ENCODE measurements at places on chromosomes 4 and X.

- DNase-seq: no peak
Observed at GRCh38 chr4:100881283-100881682, 363.5 kb upstream of the EMCN start.

DNA sequence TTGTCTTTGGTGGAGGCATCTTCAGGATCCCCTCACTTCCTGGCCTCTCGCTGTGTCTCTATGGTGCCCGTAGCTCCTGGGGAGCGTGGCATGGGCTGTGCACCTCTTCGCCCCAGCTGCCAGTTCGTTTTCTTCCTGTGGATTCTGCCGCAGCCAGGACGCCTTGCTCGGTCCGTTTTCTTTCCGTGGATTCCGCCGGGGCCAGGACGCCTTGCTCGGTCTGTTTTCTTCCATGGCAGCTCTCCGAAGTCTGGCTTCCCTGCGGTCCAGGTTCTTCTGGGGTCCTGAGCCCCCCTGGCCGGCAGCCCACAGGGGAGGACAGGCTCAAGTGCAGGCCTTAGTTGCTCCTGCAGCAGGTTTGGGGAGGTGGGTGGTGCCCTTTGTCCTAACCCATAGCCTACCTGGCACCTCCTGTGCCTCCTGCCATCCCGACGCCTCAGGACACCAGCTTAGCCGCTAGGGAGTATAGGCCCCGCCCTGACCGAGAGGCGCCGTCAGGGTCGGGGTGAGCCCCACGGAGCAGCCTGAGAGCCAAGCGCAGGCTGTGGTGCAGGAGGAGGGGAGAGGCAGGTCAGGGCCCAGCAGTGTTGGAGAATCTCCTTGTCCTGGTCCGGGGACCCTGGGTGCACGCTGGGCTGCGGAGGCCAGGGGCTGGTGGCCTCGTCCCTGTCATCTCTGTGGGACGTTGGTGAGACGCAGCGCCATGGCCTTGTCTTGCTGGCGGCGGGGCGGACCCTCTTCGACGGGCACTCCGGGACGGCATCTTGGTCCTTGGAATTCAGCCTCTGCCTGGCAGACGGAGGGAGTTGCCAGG is 27.1 kb downstream of the UVSSA start:
- DNase-seq: no peak

- no peak for DNase-seq
Observed at GRCh38 chr4:72446353-72447055, 122.5 kb downstream of the ADAMTS3 start.

DNA sequence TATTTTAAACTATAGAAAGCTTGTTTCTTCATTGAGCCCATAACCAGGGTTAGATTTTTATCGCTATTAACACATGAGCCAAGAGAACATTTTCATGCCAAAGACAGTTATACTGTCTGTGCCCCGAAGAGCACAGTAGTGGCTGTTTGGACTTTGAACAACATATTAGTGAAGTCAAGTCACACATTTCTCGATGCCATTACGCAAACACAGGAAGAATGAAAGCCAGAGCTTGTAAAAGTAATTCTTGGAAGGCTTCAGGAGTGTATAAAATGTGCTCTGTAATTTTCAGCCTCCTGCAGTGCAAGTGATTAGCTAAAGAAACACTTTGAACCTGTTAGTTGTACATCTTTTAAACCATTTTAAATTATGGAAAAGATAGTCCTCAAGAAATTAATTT is 590.7 kb upstream of the PITX2 start:
- DNase-seq: no peak

GRCh38 chrX:13029887-13030771 is 14.3 kb downstream of the FAM9C start:
- no peak for DNase-seq

DNA sequence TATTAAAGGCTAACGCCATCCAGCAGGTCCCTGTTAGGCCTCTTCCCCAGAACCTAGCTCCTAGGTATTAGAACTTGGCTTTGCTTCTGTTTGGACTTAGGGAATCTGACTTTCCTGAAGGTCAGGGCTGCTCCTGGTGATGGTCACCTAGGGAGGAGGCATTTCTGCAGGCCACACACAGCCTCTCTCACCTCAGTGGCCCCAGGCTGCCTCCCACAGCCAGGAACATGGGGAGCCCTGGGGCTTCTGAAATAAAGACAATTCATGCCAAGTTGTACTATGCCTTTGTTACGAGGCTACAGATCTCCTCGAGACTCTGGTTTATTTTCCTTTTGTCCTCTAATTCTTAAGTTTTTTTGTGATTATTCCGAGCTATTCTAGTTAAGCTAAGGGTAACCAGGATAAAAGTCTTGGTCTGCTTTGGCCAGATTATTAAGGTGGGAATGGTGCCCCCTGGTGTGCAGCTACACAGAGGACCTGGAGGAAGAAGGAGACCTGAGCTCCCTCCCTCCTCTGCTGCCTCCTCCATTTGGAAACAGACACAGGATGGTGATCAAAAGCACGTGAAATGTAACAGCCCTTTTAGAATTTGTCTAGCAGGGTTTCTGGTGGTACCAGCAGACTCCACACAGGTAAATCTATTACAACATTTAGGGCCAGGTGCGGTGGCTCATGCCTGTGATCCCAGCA is 131.0 kb downstream of the DCLK2 start:
- DNase-seq: no peak

DNA sequence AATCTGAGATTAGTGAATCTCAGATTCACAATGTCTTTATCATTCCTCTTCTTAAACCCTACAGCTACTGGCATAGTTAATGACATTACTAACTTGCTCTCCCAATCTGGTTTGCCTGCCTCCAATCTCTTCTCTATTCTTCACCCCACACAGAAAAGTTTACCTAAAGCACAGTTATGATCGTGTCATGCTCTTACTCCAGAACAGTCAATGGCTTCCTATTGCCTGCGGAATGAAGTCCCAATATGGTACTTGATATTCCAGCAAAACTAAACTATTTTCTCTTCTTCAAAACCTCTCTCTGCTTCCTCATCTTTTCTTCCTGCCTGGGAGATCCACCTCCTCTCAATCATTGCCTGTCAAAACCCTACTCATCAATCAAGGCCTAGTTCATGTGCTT is 3.4 kb upstream of the PRPS1 start:
- no peak for DNase-seq

DNA sequence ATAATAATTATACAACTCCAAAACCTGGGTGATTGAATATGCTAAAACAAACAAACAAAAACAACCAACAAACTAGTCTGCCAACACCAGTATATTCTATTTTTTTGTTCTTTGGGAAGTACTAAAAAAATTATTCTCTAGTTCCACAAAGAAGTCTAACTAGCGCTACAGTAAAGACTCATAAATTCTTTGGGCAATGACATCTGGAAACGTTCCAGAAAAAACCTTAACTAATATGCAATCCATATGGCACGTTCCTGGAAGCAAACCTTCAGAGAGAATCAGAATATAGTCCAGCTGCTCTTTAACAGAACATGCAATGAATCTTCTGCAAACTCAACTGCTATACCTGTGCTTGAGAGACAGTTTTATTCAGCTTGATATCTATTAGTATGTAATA is 500.1 kb downstream of the TRAM1L1 start:
- no peak for DNase-seq

DNA sequence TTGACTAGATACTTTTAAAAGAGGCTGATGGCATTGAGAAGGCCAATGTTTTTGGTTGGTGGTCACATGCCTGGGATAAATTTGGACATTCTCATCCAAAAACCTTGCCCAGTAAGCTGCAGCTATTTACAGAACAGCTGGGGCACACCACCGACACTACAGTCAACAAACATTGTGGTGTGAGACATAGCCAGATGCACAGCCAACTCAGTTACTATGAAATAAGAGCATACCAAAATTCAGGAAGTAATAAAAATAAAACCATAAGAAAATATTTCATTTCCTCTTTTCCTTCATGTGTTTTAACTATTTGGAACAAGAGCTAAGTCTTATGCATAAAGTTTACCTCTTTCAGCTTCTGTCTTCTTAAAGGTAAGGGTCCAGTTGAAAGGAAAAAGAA is 8.8 kb downstream of the PPM1K start:
- no peak for DNase-seq

- no peak for DNase-seq
Observed at GRCh38 chr4:94395562-94395961, 52.9 kb upstream of the HPGDS start.

DNA sequence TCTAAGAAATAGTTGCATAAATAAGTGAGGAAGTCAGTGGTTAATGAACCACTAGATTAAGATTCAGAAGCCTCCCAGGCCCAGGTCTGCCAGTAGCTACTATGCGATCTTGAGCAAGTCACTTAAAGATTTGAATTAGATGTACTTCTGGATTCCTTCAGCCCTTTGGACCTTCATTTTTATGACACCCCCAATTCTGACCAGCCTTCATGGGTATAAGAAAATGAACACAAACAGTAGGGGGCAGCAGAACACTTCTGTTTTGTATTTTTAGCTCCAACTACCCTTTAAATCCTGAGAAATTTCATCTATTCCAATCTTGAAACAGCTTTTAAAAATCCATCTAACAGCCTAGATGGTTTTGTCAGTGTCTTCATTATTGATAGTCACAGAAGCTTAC is 19.0 kb downstream of the TMEM47 start:
- no peak for DNase-seq

GRCh38 chrX:18946157-18946556 is 37.8 kb downstream of the PHKA2 start:
- DNase-seq: no peak

DNA sequence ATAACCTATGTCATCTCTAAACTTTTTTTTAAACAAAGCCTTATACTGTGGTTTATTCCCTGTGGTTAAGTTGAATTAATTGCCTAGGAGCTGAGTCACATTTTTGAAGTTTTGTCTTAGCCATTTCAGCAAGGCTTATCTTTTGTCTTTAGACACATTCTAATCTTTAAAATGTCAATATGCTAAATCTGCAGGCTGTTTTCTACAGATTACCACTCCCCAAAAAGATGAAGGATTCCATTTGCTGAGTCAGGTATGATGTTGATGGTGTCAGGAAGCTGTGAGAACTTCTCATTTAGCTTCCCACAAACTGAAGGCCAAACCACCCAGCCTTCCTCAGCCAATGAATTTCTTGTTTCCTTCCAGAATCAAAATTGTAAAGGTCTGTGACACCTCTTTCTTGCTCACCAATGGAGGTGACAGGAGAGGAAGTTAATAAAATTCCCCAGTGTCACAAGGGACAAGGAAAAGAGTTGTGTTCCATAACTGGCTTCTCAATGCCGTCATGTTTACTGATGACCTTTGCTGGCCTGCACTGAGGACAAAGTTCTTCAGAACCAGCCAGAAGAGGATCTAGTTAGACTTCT is 3.7 kb upstream of the CXCL6 start:
- DNase-seq: no peak

GRCh38 chr4:53281438-53281837 is 84.4 kb downstream of the SCFD2 start:
- DNase-seq: no peak

DNA sequence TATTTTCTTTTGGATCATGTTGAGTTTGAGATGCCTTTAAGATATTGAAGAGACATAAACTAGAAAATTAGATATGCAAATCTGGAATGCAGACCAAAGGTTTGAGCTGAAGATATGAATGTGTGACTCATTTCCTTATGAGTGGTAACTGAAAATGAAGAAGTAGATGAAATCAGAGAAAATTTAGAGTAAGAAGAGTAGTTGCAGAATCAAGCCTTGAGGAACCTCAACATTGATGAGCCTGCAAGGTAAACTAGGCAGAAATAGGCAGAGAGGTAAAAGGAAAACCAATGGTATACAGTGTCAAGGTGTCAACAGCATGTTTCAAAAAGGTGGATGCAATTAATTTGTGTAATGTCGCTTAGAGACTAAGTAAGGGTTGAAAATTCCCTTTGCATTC is 142.8 kb downstream of the MOSPD2 start:
- no peak for DNase-seq

GRCh38 chrX:24204958-24205357 is 55.4 kb downstream of the ZFX start:
- no peak for DNase-seq

GRCh38 chrX:56099271-56099670 is 132.9 kb upstream of the KLF8 start:
- no peak for DNase-seq

DNA sequence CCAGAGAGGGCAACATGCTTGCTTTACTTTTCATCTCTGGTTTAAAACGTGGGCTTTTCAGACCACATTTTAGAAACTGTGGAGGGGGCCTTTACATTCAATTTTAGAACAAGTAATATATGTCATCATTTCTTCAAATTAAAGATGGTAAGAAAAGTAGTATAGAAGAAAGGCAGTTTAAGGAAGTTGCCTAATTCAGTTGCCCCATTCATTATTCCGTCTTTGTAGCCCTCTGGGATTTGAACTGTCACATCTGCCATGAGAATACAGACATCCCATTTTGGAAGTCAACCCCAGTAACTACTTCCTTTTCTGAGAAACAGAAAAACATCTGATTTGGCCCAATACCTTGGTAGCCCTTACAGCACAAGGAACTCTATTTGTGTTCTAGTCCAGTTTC is 61.2 kb downstream of the PASD1 start:
- DNase-seq: no peak

DNA sequence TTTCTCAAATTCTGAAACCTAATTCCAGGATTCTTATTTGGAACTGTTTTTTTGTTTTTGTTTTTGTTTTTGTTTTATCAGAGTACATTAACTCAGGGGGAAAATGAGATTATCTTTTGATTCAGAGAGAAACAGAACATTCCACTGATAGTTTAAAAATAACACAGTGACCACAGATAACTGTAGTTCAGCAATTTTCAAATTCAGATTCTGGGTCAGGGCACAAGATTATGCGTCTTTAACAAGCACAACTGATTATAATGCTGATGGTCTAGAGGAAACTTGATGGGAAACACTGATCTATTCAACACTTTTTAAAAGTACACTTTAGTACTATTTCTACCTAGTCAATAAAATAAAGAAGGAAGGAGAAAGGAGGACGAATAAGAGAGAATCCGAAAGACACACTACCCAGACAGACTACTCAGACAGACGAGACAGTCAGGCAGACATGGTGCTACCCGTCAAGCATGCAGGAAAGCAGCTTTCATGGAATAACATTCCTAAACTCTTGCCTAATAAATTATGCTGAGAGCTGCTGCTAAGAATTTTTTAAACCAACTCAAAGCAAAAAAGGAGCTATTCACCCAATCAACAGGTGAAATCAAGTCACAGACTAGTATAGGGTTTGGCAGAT is 59.0 kb downstream of the APBB2 start:
- no peak for DNase-seq

- DNase-seq: no peak
Observed at GRCh38 chrX:109954333-109954732, 48.6 kb upstream of the TMEM164 start.

GRCh38 chr4:76206222-76206942 is 7.2 kb downstream of the SCARB2 start:
- DNase-seq: no peak
